ENCODE measurements at places on chromosomes 6 and 20.
A peak's percentile ranks its signal among the peaks of the same experiment; 100 is the strongest.

GRCh38 chr20:19712721-19713260, 45.3 kb upstream of the RIN2 start:
- DNase-seq, result no peak

GRCh38 chr6:6694368-6694780, 105.9 kb downstream of the LY86 start:
- no peak for DNase-seq

- no peak for DNase-seq
These were observed 143.6 kb downstream of the CD24 start for GRCh38 chr6:106830930-106831329.

- DNase-seq, result peak; percentile 38
These were observed 24.7 kb upstream of the BLCAP start for GRCh38 chr20:37552415-37552814.

DNA sequence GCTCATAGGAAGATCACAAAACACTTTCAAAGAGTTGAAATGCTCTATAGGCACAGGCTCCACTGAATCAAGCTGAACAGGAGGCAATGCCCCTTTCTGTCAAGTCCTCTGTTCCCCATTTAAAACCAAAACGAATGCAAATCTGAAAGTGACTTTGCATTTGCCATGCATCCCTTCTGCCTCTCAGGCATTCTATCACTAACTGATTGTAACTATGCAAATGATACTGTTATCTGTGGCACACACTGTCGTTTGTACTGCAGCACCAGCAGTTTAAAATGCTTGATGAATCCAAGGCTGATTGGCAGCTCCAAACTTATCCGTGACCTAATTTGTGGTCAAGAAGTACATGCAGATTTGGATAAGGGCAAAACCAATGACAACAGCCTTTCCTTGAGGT, 1067.5 kb upstream of the MAP3K7 start:
- DNase-seq, result no peak

GRCh38 chr6:155120034-155120433, 124.9 kb downstream of the TIAM2 start:
- peak; percentile 94 for DNase-seq

DNA sequence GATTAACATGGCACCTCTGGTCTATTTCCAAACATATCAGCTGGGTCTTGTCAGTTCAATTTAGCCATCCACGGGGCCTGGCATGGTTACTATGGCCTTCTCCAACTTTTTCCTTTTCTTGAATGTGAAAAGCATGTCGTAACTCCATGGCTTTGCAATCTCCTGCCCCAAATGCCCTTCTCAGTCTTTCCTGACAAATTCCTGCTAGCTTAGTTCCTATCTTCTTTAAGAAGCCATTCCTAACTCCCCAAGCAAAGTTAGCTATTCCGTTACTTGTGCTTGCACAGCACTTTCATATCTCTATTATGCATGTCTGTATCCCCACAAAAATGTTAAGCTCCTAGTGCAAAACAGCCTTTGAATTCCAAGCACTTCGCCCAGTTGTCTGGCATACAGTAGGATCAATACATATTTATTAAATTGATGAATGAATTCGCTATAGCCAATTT, 105.6 kb downstream of the AIG1 start:
- DNase-seq, result no peak

- no peak for DNase-seq
These were observed 9.3 kb upstream of the NCR2 start for GRCh38 chr6:41326092-41326491.

- DNase-seq, result peak; percentile 45
These were observed 57.6 kb upstream of the HMGCLL1 start for GRCh38 chr6:55636406-55637102.

GRCh38 chr6:38187325-38187724, 367.8 kb downstream of the ZFAND3 start:
- peak; percentile 14 for DNase-seq

DNA sequence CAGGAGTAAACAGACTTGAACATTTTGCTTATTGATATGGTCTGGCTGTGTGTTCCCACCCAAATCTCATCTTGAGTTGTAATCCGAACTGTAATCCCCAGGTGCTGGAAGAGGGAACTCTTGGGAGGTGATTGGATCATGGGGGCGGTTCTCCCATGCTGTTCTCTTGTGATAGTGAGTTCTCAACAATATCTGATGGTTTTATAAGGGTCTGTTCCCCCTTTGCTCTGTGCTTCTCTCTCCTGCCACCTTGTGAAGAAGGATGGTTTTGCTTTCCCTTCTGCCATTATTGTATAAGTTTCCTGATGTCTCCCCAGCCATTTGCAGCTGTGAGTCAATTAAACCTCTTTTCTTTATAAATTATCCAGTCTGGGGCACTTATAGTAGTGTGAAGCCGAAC, 40.0 kb downstream of the MYLIP start:
- DNase-seq, result peak; percentile 66

- DNase-seq, result no peak
These were observed 4.2 kb downstream of the HLA-G start for GRCh38 chr6:29831776-29832175.

DNA sequence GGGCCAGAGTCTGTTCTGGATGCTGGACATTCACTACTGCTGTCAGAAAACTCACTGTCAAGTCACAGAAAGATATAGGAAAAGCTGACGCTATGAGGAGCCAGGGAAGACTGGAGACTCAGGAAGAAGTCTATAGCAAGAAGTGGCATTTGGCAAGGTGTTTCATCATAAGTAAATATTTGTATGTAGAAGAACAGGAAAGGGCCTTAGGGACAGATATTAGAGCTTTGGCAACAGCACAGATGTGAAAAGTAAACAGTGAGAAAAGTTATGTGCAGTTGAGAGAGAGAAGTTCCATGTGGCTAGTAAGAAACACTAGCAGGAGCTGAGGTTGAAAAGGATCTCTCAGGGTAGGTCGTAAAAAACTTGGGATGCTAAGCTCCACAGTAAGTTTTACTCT, 868.9 kb downstream of the PHF3 start:
- no peak for DNase-seq

- DNase-seq, result no peak
These were observed 4.9 kb downstream of the TUBB1 start for GRCh38 chr20:59024111-59024530.

GRCh38 chr20:30811885-30812671, 445.4 kb upstream of the DEFB115 start:
- DNase-seq, result peak; percentile 28

- DNase-seq, result no peak
These were observed 758.9 kb downstream of the KIF16B start for GRCh38 chr20:15814360-15814759.

DNA sequence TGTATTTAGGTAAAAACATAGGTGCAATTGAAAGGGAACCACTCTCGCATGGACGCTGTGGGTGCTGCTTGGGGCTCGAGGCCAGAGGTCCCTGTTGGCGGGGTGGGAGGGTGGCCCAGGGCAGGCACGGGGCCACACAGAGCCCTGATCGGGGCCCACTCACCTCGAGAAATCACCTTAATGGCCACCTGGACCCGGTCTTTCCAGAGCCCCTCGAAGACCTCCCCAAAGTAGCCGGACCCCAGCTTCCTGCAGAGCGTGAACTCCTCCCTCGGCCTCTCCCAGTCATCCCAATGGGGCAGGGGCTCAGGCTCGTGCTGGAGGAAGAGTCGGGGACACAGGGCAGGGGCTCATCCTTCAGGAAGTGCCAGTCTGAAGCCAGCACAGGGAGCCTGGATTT, 3.8 kb downstream of the PTK6 start:
- no peak for DNase-seq

GRCh38 chr6:167056370-167056769, 57.2 kb downstream of the CEP43 start:
- peak; percentile 10 for DNase-seq

DNA sequence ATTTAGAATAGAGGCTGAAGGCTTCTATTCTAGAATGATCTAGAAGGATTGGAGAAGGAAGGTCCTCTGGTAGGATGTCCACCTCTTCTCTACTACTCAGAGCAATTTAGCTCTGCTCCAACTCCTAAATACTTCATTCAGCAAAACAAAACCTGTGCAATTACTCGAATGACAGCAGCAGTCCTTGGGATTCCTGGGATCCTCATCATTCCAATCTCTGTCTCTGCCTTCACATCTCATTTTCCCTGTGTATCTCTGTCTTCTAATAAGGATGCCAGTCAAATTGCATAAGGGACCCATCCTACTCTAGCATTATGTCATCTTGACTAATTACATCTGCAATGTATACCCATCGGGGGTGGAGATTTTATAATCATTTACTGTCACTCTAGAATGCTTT, 5.5 kb upstream of the AIG1 start:
- no peak for DNase-seq

DNA sequence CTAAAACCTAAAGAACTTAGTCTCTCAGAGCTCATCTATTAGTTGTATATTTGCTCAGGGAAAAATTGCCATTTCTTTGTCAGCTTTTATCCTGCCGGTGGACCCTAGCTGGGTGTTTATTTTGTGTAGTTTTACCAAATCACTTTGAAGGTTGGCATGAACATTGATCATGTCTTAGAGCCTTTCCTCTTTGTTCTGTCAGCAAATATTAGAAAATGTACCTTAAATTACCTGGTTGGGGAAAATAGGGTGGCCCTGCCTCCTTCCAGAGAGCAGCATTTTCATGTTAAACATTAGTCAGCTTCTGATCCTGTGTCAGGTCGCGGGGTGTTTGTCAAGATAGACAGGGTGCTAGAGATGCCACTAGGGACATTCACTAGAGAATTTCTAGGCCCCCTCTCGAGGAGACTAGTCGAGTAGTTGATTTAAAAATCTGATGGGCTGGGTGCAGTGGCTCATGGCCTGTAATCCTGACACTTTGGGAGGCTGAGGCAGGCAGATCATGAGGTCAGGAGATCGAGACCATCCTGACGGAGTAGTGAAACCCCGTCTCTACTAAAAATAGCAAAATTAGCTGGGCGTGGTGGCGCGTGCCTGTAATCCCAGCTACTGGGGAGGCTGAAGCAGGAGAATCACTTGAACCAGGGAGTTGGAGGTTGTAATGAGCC, 11.2 kb downstream of the RALY start:
- no peak for DNase-seq

GRCh38 chr20:32792316-32792715, 27.4 kb upstream of the MAPRE1 start:
- DNase-seq, result peak; percentile 42

DNA sequence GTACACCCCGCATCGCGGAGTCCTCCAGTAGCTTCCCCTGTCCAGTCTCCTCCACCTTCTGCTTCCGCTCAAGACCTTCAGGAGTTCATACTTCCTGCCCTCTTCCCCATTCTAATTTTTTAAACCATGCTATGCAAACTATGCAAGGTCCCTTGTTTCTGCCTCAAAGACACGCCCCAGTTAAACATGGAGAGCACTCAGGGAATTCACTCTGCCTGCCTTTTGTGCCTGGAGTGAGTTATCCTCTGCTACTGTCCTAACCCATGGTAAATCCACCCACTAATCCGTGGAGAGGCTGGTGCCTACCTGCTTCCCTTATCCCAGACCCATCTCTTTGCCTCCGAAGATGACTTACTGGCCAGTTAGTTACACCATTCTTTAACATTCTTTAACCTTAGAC, 473.7 kb upstream of the JARID2 start:
- no peak for DNase-seq

- peak; percentile 25 for DNase-seq
These were observed 30.8 kb upstream of the COL21A1 start for GRCh38 chr6:56278171-56278591.

- no peak for DNase-seq
These were observed 8.4 kb upstream of the CST9 start for GRCh38 chr20:23614163-23614562.

- no peak for DNase-seq
These were observed 43.6 kb downstream of the USP45 start for GRCh38 chr6:99471638-99472037.

DNA sequence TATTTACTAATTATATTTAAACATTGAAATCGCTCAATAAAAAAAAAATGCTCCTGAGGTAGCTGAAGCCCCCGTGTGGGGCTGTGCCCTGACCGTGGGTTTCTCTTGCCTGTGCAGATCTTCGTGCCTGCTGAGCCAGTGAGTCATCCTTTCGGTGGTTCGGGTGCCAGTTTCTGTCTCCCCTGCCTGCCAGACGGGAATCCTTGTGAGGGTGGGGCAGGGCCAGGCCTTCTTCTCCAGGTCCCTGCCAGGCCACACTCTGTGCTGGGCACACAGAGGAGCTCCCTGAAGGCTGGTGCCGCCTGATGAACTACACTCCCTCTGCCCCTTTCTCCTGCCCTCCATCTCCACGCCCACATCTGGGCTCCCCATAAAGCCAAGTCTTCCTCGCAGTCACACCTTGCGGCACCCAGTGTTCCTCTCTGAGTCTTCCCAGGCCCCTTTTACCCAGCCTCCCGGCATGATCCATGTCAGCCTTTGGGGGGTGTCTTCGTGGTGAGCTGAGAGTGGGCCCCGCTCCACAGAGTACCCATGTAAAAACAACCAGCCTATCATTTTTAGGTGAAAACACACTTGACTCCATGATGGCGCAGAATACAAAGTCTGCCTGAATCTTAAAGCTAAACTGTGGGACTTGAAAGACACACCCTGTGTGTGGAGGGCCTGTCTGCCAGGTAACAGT, 19.3 kb downstream of the FGD2 start:
- DNase-seq, result no peak

DNA sequence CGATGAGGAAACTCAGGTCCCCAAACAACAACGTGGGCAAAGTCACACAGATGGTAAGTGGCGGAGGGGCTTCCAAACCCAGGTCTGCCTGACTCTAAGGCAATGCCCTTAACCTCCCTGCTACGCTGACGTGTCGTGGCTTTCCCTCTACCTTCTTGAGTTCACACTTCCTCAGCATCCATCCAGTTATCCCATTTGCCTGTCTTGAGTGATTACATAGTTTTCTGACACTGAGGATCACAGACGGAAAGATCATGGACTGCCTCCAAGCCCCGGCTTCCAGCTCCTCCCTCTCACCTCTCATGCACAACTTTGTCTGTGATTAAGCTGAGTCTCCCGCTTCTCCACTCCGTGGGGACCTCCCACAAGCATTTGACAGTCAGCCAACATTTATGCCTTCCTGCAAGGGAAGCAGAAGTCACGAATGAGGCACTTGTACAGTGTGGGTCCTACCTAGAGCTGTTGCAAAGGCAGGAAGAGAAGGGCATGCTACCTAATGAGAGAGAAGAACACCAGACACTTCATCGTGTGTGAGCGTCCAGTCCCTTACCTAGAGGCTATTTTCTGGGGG, 33.8 kb downstream of the TBC1D7 start:
- DNase-seq, result peak; percentile 21

- no peak for DNase-seq
These were observed 602.2 kb upstream of the BTBD3 start for GRCh38 chr20:11315525-11315924.

DNA sequence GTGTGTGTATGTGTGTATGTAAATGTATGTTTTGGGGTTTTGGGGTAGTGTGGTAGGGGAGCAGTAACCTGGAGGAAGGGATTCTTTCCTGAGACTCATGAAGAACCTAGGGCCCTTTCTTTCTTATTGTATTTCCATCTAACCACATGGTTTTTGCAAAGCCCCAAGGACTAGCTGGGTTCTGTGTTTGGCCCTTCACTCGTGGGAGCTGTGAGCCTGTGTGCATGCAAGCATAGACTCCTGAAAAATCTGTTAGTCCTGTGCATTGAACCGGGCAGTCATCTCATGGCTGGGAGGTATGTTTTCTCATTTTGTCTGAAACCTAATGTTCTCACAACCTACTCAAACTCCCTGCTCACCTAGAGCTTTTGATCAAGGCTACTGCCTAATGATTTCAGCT, 219.1 kb downstream of the PHACTR1 start:
- DNase-seq, result no peak

- peak; percentile 10 for DNase-seq
These were observed 31.8 kb downstream of the SNX14 start for GRCh38 chr6:85561750-85562357.

All from fibroblast of upper back skin (primary cell).